D721Med (cell line): ENCODE measurements at places on chromosomes 16 and 17.

- DNase-seq = no peak
Observed at GRCh38 chr17:77370586-77370985, 229.8 kb downstream of the SEC14L1 start.

- DNase-seq = no peak
Observed at GRCh38 chr16:57030346-57030902, 41.1 kb downstream of the NLRC5 start.

DNA sequence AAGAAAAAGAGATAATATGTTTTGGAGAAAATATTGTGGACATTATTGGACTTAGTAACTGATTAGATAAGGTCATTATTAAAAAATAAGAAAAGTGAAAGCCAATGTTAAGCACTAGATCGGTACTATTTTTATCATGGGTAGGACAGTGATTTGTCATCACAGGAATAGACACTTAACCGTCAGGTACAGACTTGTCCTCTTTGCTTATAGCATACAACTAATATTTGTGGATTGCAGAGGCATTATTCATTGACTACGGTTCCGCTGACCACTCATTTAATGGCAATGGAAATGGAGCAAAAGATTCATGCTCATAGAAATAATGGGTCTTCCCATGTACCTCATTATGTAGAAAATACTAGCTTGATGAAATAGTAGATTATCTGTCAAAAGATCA is 596.3 kb upstream of the CA10 start:
- DNase-seq = no peak

DNA sequence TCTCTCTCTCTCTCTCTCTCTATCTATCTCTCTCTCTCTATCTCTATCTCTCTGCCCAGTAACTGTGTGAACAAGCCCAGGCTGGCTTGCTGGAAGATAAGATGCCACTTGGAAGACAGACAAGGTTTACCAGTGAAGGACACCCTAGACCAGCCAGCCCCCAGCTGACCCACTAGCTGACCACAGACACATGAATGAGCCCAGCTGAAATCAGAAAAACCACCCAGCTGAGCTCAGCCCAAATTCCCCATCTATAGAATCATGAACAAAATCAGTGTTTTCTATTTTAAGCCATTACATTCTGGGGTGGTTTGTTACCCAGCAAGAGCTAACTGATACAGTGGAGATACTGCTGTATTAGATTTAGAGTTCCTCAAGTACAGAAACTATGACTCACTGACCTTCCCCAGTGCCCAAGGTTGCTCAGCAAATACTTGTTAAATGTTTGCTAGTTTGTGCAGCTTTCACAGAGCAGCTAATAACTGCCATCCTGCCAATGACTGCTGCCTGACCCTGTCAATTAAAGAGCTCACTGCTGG is 18.0 kb downstream of the EMP2 start:
- no peak for DNase-seq

DNA sequence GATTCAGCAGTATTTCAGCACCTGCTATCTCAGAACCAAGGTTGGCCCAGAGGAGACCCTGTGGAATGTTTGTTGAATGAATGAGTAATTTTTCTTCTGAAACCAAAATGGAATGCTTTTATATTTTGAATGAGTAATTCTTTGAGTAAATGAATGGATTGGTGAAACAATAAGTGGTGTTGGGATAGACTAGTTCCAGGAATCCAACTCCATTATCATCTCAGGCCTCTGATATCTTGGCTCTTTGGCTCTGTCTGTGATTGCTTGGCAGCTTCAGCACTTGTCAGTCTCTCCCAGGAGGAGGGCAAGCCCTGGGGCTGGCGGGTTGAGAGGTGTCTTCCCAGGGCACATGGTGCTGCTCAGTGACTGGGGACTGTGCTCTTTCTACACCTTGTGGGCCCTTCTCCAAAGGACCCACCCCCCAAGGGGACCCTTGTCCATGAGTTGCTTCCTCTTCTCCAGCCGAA is 284.4 kb upstream of the FOXF1 start:
- DNase-seq = no peak

- no peak for DNase-seq
Observed at GRCh38 chr16:16062023-16062937, 112.9 kb downstream of the ABCC1 start.

DNA sequence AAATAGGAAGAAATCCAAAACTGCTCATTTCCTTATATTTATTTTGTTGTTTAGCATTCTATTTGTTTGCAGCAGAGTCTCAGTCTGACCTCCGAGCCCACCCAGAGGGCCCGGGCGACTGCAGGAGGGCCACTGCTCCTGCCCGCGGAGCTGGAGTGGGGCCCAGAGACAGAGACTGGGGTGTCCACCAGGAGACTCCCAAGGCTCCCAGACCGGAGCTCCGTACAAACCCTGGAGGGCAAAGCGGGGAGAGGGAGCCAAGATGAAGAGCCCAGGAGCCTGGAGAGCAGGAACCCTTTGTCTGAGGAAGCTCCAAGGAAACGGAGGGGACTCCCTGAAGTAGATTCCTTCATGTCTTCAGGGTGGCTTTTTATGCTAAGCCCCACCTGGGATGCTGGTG is 57.9 kb downstream of the AXIN2 start:
- no peak for DNase-seq

DNA sequence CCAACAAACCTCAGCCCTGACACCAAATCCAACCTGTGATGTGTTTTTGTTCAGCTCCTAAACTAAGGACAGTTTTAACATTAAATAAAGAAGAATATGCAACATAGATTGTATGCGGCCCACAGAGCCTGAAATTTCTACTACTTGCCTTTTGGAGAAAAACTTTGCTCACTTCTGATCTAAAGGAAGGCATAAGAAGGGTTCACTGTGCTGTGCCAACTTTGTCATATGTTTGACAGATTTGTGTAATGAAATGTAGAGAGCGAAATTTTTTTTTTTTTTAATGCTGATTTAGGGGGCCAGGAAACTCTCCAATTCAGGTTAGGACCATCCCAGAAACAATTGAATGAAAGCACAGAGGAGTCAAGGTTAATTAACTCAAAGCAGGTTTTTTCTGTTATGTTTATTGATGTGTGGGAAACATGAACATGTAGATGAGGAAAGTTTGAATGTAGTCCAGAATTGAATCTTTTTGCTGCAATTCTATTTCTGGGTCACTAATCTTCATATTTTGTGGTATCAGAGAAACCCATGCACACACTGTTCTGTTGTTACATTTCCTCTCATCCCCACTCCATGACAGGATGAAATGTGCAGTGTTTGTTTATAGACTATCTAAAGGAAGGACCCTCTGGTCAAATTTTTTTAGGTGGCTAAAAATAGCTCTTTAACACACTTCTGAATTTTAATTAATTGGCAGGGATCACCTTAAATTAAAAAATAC is 71.5 kb downstream of the TAOK1 start:
- DNase-seq = no peak

- no peak for DNase-seq
Observed at GRCh38 chr16:65314627-65315008, 192.8 kb upstream of the CDH11 start.

DNA sequence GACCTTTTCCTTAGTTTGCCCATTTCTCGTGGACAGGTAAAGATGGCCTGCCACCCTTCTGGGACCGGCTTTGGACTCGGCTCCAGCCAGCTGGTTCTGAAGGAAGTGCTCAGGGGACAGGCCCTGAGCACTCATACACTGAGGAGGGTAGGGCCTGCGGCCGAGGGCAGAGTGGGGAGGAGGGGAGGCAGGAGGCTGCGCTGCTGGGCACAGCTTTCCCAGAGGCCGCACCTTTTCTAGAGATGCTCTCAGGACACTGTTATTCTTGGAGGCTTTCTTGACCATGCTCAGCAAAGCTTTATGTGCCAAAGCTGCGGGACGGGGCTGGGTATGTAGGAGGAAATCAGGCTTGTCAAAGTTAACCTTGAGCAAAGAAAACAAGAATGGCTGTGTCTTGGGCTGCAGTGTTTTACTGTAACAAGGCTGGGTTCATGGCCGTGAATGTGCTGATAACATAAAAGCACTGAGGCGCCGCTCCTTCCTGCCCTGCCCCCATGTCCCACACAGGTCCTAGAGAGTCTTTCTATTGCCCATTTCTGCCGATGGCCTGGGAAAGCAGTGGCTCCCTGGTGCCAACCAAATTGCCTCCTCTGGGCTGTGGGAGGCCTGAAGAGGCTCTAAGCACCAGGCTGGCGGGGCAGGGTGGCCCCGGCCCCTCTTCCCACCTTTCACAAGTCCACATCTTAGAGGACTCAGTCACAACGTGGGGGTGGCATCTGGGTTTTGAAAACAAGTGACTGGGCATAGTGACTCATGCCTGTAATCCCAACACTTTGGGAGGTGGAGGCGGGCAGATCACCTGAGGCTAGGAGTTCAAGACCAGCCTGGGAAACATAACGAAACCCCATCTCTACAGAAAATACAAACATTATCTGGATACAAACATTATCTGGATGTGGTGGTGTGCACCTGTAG is 22.3 kb upstream of the TIMP2 start:
- no peak for DNase-seq

DNA sequence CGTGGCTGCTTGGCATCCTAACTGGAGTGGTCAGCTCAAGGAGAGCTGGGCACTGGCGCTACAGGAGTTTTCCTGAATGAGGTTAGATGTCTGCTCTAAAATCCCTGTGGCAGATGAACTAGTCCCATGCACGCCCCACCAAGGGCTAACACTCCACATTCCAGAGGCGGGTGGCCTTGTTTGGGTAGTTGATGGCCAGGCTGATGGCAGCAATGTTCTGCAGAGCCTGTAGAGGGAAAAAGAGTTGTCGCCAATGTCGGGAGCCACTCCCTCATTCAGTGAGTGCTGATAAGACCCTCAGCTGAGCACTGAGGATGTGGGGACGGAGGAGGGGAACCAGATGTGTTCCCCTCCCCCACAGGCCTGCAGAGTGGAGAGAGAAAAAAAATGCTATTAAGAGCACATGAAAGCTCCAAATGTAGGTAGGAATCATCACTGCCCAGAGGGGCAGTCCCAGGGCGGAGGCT is 42.5 kb upstream of the ATP2A3 start:
- no peak for DNase-seq

- DNase-seq = no peak
Observed at GRCh38 chr17:923633-924032, 55.9 kb downstream of the NXN start.

DNA sequence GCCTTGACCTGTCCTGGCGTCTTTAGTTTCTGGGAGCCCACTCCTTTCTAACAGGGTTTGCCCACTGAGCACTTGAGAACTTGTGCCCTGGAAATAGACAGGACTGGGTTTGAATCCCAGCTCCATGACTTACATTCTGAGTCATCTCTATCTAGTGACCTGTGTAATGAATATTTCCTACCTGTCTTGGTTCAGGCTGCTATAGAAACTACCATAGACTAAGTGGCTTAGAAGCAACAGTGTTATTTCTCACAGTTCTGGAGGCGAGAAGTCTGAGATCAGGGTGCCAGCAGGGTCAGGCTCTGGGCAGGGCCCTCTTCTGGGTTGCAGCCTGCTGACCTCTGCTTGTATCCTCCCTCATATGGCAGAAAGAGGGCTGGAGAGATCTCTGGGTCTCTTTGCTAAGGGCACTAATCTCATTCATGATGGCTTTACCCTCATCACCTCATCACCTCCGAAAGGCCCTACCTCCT is 110.7 kb upstream of the DHX40 start:
- DNase-seq = no peak

- no peak for DNase-seq
Observed at GRCh38 chr16:12303653-12304052, 327.1 kb downstream of the SNX29 start.

DNA sequence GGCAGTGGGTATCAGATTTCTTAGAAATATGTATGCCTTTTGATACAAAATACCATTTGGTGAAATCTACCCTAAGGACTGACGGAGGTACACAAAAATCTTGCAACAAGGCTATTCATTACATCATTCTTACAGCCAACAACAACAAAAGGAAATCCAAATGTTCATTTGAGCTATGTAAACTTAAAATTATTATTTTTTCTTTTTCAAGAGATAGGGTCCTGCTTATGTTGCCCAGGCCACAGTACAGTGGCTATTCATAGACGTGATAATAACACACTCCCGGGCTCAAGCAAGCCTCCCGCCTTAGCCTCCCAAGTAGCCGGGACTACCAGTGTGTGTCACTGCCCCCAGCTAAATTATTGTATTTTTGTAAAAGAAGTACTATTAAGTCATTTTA is 9.0 kb downstream of the SRR start:
- no peak for DNase-seq

DNA sequence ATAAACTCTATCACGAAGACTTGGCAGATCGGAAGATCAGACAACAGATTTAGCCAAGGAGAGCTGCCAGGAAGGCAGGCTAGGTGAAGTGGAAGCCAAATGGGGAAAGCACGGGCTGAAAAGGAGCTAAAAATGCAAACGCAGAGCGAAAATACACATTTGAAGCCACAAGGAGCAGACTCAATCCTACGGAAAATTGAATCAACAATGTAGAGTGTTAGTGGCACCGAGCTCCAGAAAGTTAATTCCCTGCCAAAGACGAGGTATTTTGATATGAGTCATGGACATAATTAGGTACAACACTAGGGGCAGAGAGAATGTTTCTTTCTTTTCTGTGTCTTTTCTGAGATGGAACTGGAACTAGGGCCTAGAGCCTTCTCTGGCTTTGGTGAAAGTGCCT is 20.7 kb downstream of the GSG1L start:
- DNase-seq = no peak

DNA sequence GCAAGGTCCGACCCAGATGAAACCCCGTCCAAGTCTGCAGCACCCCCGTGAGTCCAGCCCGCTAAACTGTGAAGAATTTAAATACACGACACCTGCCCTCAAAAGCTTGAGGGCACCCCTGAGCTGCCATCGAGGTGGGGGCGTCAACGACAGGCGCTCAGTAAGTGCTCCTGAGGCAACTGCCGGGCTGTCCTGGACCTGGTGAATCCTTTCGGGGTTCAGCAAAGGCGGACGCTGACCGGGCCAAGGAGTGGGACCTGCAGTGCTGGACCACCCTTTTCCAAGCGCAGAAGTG is 512 bp upstream of the ENDOV start:
- no peak for DNase-seq

DNA sequence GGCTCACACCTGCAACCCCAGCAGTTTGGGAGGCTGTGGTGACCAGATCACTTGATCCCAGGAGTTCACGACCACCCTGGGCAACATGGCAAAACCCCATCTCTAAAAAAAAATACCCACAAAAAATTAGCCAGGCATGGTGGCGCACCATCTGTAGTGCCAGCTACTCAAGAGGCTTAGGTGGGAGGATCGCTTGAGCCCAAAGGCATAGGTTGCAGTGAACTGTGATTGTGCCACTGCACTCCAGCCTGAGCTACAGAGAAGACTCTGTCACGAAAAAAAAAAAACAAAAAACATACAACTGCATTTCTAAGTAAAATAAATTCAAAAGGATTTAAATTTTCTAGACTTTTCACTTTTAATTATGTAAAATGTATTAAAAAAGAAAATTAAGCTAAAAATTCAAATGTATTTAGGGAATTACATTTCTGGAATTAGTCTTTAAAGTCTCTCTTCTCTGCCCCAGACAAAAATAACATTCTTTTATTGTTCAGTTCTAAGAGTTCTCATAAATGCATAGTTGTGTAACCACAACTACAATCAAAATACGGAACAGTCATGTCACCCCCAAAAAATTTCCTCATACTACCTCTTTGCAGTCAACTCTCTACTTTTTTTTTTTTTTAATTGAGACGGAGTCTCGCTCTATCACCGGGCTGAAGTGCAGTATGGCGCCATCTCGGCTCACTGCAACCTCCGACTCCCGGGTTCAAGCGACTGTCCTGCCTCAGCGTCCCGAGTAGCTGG is 14.1 kb downstream of the FAM222B start:
- DNase-seq = no peak

- no peak for DNase-seq
Observed at GRCh38 chr17:18241229-18241871, 15.9 kb downstream of the LLGL1 start.

GRCh38 chr17:5971969-5972368 is 98.2 kb upstream of the WSCD1 start:
- DNase-seq = no peak

GRCh38 chr17:13518261-13519000 is 83.3 kb downstream of the HS3ST3A1 start:
- DNase-seq = no peak
